ENCODE measurements at places on chromosomes 7 and 10. TPM values are rescaled to one million over a fixed set of nuclear protein-coding genes. Genes with fewer than 3 reads are reported as not detected.

GRCh38 chr10:9608602-9609001 lies 1409.1 kb upstream of the CELF2 start:
- H3K27me3 ChIP-seq, result no peaks in the 10 kb centered on the region
- no peaks in the 10 kb centered on the region for H3K36me3 ChIP-seq
- H3K27ac ChIP-seq, result no peak overlapping the region
- H3K4me3 ChIP-seq, result no peak overlapping the region
- H3K4me1 ChIP-seq, result no peaks in the 10 kb centered on the region

DNA sequence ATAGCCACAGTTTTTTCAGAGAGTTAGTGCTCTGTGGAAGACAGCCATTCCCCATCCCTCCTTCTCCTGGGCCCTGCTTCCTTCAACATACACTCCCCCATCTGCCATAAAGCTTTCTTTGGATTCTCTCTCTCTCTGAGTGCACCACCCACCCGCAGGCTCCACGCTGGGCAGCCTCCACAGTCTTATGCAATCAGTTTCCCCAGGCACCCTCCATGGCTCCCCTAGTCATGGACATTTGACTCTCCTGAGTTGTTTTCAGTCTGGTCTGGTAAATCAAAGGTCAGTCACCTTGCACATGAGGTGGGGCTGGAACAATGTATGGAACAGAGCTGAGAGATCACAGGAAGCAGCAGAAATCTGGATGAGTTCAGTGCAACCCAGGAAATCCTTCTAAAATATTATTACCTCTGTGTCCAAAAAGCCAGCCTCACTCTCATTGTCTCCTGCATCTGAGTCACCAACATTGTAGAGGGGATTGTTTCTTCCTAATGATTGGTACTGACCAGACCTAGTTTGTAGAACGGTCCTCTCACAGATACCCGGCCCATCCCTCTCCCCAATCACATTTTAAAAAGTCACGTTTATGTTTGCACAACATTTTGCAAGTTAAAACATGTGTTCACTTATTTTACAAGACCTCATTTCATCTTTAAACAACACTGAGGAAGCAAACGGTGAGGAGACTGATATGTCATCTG lies 70.1 kb downstream of the CYCS start:
- DNase-seq, result no peak
- no peaks in the 10 kb centered on the region for H3K27me3 ChIP-seq
- H3K4me1 ChIP-seq, result no peaks in the 10 kb centered on the region
- no peaks in the 10 kb centered on the region for H3K36me3 ChIP-seq

GRCh38 chr7:123716877-123717276 lies 31.9 kb downstream of the WASL start:
- H3K4me3 ChIP-seq, result no peak overlapping the region
- no peaks in the 10 kb centered on the region for H3K36me3 ChIP-seq
- no peak for DNase-seq

- H3K4me3 ChIP-seq, result no peak overlapping the region
- H3K27ac ChIP-seq, result no peak overlapping the region
- peaks cover 2% of the 10 kb centered on the region for H3K27me3 ChIP-seq
- H3K4me1 ChIP-seq, result no peaks in the 10 kb centered on the region
- DNase-seq, result no peak
- H3K36me3 ChIP-seq, result no peaks in the 10 kb centered on the region
Measured at GRCh38 chr10:110556969-110557601, 10.4 kb upstream of the SMC3 start.

DNA sequence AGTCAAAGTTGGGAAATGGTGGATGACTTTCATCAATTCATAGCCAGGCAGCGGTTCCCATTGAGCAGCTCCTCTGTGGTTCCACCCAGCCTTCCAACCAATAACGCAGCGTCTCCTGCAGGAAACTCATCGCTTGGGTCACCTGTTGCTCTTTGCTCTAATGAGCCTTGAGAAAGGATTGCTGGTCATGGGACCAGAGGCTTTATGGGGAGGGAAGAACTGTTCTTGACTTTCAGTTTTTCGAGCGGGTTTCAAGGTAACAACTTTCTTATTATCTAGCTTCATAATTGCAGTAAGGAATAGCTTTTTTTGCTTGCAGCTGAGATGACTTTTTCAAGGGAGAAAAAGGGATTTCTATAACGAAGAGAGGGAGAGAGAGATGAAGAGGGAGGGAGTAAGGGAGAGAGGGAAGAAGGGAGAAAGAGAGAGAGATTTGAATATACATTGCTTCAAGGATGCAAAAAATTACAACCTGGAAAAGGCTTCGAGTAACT lies 405 bp upstream of the ENTPD1 start:
- H3K4me3 ChIP-seq, result peak overlapping the region; percentile 33
- peak overlapping the region; percentile 55 for H3K27ac ChIP-seq
- H3K4me1 ChIP-seq, result peaks cover 4% of the 10 kb centered on the region
- DNase-seq, result peak; percentile 72

GRCh38 chr10:86690657-86691084 lies 22.4 kb downstream of the LDB3 start:
- DNase-seq, result no peak
- H3K27me3 ChIP-seq, result no peaks in the 10 kb centered on the region
- no peak overlapping the region for H3K27ac ChIP-seq
- H3K4me1 ChIP-seq, result peaks cover 23% of the 10 kb centered on the region
- no peaks in the 10 kb centered on the region for H3K36me3 ChIP-seq
- no peak overlapping the region for H3K4me3 ChIP-seq

GRCh38 chr10:74445493-74445892 lies 294.5 kb downstream of the ADK start:
- H3K4me3 ChIP-seq, result no peak overlapping the region
- H3K27me3 ChIP-seq, result no peaks in the 10 kb centered on the region
- H3K36me3 ChIP-seq, result no peaks in the 10 kb centered on the region
- no peak for DNase-seq

DNA sequence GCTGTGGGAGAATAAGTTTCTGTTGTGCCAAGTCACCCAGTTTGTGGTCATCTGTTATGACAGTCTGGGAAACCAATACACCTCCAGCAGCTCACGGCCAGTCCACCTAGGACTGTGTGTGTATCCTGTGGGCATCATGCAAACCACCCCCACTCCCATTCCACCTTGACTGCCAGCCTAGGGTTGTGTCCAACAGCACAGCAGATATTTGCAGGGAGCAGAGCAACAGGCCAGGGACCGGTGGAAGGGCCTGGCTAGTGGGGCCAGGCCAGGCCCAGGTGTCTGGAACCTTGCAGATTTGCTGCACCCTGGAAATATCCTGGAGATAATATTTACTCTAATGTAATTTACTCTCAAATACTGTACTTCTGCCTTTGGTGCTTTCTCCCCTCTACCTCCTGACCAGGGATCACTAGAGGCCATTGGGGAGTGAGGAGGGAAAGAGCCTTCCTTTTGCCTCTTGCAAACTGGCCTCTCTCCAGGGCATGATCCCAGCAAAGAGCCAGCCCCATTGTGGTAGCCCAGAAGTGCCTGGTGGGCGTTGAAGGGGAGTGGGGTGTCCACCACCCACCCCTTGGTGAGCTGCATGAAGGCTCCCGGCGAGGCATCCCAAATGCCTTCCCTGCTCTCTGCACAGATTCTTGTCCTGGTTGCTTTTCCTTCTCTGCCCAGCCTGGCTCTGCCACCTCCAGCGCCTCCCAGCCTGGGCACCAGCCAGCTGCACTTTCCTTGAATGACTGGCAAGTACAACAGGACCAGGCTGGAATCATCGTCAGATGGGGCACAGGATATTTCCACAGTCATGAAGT lies 15.2 kb upstream of the TPST1 start:
- peaks cover 10% of the 10 kb centered on the region for H3K4me1 ChIP-seq
- H3K36me3 ChIP-seq, result no peaks in the 10 kb centered on the region
- no peak overlapping the region for H3K4me3 ChIP-seq
- no peak overlapping the region for H3K27ac ChIP-seq
- no peak for DNase-seq

CPEB3 gene
- total RNA-seq, result 9.6 TPM
